ENCODE measurements at places on chromosomes 5 and 9.

DNA sequence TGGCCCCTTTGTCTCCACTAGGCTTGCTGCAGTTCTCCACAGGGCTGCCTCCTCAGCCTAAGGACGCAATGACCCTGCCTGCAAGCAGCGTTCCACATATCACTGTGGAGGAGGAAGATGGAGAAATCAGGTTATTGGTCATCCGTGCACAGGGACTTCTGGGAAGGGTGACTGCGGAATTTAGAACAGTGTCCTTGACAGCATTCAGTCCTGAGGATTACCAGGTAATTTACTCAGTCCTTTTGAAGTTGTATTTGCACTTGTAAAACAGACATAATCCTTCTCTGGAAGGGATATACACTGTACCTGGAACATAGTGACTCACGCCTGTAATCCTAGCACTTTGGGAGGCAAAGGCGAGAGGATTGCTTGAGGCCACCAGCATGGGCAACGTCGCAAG lies 116.6 kb downstream of the ADGRV1 start:
- no peak for DNase-seq

DNA sequence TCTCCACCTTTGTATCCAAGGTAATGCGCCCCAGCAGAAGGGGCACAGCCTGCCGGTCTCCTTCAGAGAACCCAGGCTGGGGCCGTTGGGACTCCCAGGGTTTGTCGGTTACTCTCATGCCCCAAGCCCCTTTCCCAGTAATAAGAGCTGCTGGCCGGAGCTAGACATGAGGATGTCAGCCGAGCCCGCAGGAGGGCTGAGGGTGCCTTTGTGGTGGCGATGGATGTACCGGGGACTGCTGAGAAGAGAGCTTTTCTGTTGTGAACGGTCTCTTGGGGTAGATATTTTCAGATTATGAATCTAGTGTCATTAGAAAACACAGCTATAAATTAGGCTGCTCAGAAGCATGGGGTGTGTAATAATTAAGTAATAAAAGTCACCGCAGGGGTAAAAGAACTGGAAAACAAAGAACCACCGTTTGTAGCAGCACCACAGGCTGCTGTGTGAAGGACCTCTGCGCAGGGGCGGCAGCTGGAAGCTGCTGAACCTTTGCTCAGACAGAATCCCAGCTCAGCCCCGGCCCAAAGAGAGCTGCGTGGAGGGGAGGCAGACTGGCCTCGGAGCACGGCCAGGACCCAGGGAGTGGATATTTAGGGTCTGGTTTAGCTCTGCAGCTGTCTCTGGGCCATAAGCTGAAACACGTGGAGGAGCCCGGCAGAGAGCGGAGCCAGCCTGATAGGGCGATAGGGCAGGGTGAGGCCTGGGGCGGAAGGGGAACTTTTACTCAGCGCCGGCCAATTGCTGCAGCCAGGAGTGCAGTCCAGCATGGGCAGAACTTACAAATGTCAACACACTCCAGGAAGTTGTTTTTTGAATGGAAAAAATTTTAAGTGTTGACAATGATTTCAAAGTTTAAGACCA lies 50.5 kb upstream of the BARHL1 start:
- no peak for DNase-seq

DNA sequence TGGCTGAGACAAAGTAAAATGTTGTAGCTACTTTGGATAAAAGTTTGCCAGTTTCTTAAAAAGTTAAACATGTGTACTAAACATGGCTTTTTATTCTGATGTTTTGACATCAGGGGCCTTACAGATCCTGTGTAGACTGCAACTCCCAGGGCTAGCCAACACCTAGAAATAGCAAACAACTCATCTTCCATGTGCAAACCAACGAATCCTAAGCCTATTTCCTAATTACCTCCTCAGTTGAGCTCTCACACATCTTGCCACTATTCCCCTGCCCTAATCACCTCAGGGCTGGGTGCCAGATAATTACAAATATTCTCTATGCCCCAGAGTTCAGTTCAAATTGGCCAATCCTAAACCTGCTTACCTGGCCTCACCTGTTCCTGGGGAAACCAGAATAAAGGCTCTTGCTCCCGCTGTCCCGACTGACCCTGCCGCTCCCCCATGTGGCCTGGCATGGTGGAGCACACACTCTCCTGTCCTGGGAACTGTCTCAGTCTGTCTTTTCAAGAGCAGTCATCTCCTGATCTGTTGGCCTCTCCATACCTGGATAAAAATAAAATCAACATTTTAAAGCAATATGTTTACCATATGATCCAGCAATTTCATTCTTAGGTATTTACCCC lies 37.1 kb upstream of the FAM169A start:
- no peak for DNase-seq

- DNase-seq: no peak
These were observed 44.0 kb upstream of the PLIN2 start for GRCh38 chr9:19171271-19171670.

GRCh38 chr5:33726422-33727165 lies 165.2 kb downstream of the ADAMTS12 start:
- no peak for DNase-seq

DNA sequence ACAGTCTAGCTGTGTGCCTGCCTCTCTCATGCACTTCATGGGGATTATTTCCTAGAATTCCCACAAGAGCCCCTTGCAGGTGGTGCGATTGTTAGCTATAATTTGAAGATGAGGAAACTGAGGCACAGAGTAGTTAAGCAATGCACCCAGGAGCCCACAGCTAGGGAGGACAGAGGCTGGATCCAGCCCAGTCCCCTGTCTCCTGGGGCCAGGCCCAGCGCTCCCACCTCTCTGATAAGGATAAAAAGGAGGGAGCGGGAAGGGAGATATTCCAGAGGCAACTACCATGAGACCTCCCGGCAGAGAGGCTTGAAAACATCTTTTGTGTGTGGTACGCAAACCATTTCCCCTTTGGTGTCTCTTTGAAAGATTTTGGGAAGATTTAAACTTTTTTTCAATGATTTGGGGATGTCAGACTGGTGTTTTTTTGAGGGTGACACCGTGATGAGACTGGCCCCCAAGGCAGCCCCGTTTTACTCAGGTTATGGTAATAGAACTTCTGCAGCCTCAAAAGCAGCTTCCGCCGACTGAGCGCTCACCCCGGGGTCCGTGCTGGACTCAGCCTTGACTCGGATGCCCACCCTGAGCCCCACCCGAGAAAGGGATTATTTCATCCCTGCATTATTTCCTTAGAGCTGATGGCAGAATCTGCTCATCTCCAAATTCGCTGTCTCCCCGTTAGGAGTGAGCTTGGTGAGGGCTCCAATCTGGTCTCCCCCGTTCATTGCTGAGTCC lies 144.7 kb upstream of the IER5L start:
- DNase-seq: no peak

DNA sequence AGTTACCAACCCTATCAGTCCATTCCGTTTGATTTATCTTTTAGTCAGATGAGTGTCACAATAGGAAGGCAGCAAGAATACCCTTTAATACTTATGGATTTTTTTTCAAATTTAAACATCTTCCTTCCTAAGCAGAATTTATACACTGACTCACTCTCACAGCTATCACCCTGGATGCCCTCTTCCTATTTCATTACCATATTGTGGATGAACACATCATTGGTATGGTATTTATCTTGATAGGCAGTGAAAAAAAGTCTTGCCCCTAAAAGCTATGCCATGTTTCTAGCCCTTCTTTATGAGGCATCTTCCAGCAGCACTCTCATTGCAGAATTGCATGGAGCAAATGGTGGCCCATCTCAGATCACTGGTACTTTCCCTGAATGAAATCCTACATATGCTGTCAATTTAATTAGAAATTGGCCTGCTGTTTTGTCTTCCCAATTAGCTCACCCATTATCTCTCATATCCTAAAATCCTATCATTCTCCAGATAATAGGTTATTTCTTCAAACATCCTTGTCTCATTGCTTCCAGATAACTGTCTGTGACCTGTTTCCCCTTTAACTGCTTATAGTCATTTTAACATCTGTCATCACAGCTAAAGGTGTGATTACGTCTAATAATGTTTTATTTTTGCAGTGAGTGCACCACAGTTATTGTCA lies 433.5 kb upstream of the POU5F2 start:
- DNase-seq: no peak

DNA sequence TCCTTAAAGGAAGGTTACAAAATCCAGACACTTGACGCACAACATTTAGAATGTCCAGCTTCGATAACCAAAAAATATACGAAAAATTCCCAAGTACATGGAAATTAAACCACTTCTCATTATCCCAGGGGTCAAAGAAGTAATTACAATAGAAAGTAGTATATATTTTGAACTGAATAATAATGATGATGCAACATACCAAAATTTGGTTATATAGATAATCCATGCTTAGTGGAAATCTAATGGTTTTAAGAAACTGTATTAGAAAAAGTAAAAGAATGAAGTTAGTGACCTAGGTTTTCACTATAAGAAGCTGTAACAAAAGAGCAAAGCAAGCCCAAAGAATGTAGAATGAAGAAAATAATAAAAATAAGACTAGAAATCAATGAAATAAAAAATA lies 204.0 kb upstream of the PUM3 start:
- DNase-seq: no peak

DNA sequence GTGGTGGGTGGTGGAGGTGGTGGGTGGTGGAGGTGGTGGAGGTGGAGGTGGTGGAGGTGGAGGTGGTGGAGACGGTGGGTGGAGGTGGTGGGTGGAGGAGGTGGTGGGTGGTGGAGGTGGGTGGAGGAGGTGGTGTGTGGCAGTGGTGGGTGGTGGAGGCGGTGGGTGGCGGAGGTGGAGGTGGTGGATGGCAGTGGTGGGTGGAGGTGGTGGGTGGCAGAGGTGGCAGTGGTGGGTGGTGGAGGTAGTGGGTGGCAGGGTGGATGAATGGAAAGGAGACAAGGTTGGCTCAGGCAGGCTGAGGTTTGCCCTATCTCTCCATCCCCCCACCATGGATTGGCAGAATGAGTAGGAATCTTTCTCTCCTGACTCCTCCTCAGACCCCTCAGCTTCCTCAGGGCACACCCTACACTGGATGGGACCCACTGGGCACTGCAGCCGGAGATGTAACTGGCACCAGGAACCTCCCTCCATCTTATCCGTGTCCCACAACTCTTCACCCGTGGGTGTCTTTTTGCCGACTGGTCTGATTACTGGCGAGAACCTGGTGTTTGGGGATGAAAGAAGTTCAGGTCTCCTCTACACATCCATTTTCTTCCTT lies 166.3 kb downstream of the C9orf50 start:
- DNase-seq: no peak

GRCh38 chr9:111442360-111443027 lies 41.7 kb downstream of the ECPAS start:
- no peak for DNase-seq

DNA sequence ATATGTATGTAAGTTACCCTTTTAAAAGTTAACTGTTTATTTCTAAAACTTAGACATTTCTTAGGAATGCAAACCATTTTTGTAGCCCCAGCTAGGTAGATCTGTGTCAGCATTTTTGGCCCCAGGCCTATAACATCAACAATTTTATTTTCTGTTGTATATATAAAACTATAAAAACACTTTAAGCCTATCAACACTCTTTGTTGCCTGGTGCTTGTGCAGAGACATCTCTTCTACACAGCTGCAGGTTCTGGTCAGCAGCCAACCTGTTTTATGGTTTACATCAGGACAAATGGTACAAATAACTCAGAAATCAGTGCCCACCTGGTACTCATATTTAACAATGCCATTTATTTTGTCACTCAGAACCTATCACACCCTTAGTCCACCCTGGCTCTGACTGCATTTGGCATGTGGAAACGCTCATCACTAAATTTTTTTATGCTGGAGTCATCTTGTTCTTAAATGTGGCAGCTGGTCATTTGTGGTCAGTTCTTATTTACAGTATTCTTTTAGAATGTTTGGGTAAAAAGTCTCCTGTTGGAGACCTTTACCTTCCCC lies 173.4 kb downstream of the DNAH5 start:
- no peak for DNase-seq

DNA sequence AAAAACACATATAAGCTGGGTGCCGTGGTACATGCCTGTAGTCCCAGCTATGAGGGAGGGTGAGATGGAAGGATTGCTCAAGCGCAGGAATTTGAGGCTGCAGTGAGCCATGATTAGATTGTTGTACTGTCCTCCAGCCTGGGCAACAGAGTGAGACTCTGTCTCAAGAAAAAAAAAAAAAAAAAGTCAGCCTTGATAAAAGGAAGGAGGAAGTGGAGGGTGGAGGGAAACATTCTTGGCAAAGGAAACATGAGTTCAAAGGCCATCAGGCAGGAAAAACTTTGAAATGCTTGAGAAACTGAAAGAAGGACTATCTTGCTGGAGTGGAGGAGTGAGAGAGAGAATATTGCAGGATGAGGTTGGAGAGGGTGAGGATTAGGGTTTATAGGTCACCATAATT lies 18.3 kb upstream of the ANKHD1 start:
- DNase-seq: no peak

DNA sequence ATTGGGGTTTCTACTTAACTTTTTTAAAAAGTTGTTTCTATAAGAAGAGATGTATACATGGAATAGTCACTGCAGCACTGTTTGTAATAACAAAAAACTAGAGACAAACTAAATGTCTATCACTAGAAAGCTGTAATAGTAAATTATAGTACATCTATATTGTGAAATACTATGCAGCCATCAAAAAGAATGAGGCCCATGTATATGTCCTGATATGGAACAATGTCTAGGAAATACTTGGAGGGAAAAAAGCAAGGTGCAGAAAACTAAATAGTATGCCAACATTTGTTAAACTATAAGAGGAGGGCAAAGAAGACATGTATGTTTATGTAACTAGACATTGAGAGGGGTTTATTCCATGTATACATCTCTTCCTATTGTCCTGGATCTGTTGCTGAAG lies 2.9 kb upstream of the RAB14 start:
- no peak for DNase-seq

- no peak for DNase-seq
These were observed 2.8 kb downstream of the OTULIN start for GRCh38 chr5:14667290-14667689.

- peak; percentile 38 for DNase-seq
These were observed 21.0 kb downstream of the NR2F1 start for GRCh38 chr5:93603793-93604643.

DNA sequence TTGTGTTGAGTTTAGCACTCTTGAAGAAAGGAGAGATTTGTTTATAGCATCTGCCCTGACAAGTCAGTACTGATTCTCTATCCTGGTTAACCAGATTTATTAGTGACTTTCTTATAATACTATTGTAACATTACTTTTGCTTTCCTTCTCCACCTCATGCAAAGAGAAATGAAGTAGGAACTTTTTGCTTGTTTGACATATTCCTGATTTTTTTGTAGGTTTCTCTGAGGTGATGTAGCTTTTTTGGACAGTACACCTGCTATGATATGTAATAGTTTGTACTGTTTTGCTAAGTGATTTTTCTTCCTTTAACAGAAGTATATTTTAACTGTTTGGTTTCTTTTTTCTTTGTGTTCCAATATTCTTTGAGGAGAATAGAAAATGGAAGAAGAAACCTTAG lies 117.7 kb downstream of the ZCCHC7 start:
- DNase-seq: no peak
